ENCODE measurements at places on chromosomes 1 and 21. TPM values are rescaled to one million over a fixed set of nuclear protein-coding genes. Genes with fewer than 3 reads are reported as not detected.

Gene NMNAT2
- 0.03 TPM for total RNA-seq

Gene F5
- total RNA-seq: 11.0 TPM

Gene PTPN14
- 0.28 TPM for total RNA-seq

Gene RHBDL2
- total RNA-seq: not detected

Gene MAD2L2
- 63.1 TPM for total RNA-seq

Gene OPTC
- not detected for total RNA-seq

Gene KCNA2
- total RNA-seq: 6.6 TPM

Gene ELAPOR1
- total RNA-seq: 4.1 TPM

Gene NES
- not detected for total RNA-seq

Gene BCAS2
- total RNA-seq: 45.0 TPM

Gene PEX11B
- 29.0 TPM for total RNA-seq

Gene TMCO2
- total RNA-seq: not detected

Gene OLIG2
- total RNA-seq: not detected

Gene SLC44A3
- total RNA-seq: 0.25 TPM

Gene INKA2
- total RNA-seq: 2.8 TPM

Gene FHL3
- total RNA-seq: 9.1 TPM

Gene COPA
- 146 TPM for total RNA-seq

Gene AHCTF1
- total RNA-seq: 27.8 TPM

Gene PTPN22
- 81.1 TPM for total RNA-seq

Gene PDZK1IP1
- total RNA-seq: not detected

Gene PSMD4
- 188 TPM for total RNA-seq

Data from activated CD4-positive, alpha-beta memory T cell treated with anti-CD3 and anti-CD28 coated beads, Interleukin-2, amount 10 ng/mL, durations not matched to agents 7 days and 5 days (primary cell).